ENCODE measurements at places on chromosomes 2 and 18.

DNA sequence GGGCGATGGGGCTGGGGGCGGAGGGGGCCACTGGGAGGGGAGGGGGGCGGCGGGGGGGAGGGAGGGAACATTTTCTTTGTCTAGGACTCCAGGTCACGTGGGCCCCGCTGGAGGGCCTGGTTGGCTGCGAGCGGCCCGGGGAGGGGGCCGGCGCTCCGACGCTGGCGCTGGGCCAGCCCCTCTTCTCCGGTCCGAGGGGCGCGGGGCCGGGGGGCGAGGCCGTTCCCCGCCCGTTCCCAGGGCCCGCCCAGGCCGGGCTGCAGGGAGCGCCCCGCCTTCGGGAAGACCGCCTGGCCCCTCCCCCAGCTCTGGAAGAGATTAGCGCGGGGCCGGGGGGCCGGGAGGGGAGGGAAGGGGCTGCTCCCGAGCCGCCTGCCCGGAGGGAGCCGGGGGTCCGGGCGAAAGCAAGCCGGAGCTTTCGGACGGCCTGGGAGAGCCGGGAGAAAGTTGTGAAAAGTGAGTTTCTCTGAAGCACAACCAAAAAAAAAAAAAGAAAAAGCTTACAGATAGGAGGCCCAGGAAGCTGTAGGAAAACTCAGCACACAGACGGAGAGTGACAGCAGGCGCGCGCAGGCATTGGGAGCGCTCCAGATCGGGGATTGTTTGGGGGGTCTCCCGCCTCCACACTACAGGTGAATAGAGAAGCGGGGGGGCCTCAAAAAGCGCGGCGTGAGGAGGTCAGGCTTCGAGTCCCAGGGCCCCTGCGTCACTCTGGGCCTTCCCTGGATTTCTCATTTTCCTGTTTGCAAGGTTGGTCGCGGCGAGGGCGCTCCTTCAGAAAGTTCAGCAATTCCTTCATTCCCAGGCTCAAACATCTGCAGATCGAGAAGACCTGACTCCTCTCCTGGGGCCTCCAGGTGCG, 84.1 kb upstream of the POMC start:
- no peak for DNase-seq

- no peak for DNase-seq
Measured at GRCh38 chr2:106841886-106842645, 43.9 kb downstream of the ST6GAL2 start.

- no peak for DNase-seq
Measured at GRCh38 chr2:222869252-222869560, 8.4 kb downstream of the ACSL3 start.

DNA sequence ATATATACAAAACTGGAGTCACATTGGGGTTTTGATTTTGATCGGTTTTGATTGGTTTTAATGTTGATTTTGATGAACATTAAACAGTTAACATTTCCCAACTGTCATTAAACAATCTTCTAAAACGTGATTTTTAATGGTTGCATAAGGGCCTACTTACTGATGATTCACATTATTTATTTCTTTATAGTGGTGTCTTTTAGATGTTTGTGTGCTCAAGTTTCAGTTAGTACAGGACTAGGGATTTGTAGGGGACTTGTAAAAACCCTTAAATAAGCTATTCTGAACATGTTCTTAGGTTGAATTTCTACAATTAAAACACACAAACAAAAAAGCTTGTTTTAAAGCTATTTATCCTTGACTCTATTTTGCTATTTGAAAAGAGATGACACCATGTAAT, 61.6 kb downstream of the TTC21B start:
- DNase-seq: peak; percentile 27

GRCh38 chr2:16408331-16409005, 257.2 kb downstream of the CYRIA start:
- no peak for DNase-seq

- DNase-seq: no peak
Measured at GRCh38 chr2:87995756-87996155, 20.6 kb downstream of the RNU2-63P start.

- DNase-seq: no peak
Measured at GRCh38 chr2:80893711-80894110, 589.2 kb upstream of the LRRTM1 start.

DNA sequence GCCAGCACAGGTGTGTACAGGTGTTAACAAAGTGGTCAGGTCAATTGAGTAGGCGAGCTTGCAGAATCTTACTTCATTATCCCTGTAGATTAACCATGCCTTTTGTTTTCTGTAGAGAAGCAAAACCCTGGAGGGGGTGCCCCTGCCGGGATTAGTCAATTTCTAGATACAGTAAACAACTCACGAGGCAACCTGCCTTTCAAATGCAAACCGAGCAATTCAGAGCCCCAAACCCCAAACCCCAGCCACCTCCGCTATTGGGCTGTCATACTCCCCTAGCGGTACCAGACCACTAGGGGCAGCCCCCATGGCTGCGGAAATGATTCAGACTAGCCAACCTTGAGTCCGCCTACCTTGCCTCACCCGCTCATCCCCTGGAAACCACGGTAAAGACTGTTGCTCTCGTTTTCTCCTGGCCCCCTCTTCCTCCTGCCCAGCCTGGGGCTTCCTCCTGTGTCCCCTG, 61.4 kb upstream of the KIF5C start:
- no peak for DNase-seq

GRCh38 chr2:128573531-128573930, 254.9 kb upstream of the HS6ST1 start:
- DNase-seq: no peak

DNA sequence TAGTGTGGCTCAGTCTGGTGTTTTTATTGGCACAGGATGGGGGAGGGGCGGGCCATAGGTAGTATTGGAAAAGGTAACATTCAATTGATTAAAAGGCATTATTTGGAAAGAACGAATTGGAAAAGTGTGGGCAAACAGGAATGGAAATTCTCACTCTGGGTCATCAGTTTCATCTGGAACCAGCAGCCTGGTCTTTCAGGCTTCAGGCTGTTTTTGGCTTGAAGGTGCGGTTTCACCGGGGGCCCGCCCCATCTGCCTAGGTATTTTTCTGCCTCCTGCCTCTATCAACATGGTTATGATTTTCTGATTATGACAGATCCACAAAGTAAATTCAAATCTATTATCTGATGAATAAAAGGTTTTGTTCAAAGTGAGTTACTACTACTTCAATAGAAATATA, 59.5 kb upstream of the CD28 start:
- no peak for DNase-seq

- DNase-seq: no peak
Measured at GRCh38 chr2:73937899-73938298, 11.2 kb downstream of the DGUOK start.

GRCh38 chr2:5937851-5938565, 245.8 kb downstream of the SOX11 start:
- DNase-seq: no peak

DNA sequence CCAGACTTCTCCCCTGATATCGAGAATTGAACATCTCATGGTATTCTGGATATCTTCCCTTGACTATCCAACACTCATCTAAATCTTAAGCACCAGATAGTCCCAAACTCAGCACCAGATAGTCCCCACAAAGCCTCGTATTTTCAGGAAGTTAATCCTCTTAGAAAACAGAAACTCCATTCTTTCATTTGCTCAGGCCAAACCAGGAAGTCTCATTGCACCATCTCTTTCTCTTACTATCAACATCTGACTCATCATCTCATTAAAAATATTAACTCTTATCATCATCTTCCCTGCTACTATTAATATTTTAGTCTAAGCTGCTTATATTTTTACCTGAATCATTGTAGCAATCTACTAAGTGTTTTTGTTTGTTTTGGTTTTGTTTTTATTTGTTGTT, 286.4 kb downstream of the GALNT13 start:
- DNase-seq: no peak

GRCh38 chr2:23121968-23122648, 262.9 kb upstream of the KLHL29 start:
- DNase-seq: no peak

- DNase-seq: no peak
Measured at GRCh38 chr18:9403795-9404564, 69.4 kb downstream of the TWSG1 start.
